RWPE1 (cell line): ENCODE measurements at places on chromosomes 11 and 22.

DNA sequence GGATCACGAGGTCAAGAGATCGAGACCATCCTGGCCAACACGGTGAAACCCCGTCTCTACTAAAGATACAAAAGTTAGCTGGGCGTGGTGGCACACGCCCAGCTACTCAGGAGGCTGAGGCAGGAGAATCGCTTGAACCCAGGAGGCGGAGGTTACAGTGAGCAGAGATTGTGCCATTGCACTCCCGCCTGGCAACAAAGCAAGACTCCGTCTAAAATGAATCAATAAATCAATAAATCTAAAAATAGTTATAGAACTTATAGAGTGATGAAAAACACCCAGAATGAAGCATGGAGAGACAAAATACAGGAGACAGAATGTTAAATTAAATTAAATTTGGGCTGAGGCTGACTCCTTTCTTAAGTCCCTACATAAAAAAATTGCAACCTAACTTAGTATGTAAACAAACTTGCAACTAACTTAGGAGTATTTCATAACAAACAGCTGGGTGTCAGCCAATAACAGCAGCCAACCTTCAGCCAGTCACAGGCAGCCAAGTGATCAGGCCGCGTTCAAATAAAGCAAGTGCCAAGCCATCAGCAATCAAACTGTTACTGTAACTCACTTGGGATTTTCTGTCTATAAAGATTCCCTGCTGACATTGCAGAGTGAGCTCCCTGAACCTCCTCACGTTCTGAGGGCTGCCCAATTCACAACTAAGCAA is 7.3 kb upstream of the TP53AIP1 start:
- no peak for DNase-seq

- no peak for DNase-seq
Measured at GRCh38 chr11:122779047-122779629, 59.2 kb upstream of the CRTAM start.

- DNase-seq: no peak
Measured at GRCh38 chr22:44686873-44687600, 15.0 kb upstream of the PRR5 start.

- DNase-seq: no peak
Measured at GRCh38 chr11:1487091-1487850, 692 bp upstream of the MOB2 start.

- DNase-seq: no peak
Measured at GRCh38 chr11:118705791-118706545, 26.5 kb upstream of the TREH start.

DNA sequence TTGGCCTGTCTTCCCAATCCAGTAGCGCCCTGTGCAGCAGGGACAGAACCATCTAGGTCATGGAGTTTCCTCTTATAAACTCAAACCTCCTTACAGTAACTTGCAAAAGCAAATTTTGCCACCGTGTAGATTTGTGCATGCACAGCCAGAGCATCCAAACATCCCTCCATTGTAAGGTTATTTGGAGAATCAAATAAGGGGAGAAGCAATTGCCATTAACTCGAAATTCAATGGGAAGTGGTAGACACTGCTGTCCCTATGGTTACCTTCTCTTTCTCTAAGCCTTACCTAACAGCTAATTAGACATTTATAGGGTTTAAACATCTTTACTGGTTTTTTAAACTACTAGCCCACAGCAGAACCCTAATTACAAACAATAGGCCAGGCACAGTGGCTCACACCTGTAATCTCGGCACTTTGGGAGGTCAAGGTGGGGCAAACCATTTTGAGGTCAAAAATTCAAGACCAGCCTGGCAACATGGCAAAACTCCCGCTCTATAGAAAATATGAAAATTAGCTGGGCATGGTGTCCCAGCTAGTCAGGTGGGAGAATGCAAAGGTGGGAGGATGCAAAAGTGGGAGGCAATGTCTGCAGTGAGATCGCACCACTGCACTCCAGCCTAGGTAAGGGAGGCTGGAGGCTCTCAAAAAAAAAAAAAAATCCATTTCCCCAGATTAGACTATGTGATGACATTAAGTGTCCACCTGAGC is 6.6 kb downstream of the HSPA8 start:
- no peak for DNase-seq

- no peak for DNase-seq
Measured at GRCh38 chr11:128604723-128605122, 17.4 kb upstream of the ETS1 start.

- no peak for DNase-seq
Measured at GRCh38 chr11:74102321-74102720, 68.5 kb downstream of the C2CD3 start.

DNA sequence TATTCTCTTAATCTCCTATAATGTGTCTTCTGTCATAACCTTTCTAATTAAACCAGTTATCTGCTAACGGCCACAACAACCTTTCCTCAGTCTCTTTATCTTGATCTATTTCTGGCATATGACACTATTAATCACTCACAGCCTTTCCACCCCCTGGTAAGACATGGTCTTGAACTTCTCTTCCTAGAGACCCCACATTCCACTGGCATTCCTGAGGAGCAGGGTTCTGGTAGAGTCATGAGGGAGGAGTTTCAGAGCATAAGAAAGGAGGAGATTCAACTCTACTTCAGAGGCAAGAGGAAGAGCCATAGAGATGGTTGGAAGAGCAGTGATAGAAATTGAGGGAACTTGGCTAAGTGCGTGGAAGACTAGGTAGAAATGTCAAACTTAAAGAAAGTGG is 325.6 kb downstream of the BLID start:
- no peak for DNase-seq

GRCh38 chr11:1221848-1222311 is 986 bp upstream of the MUC5B start:
- DNase-seq: no peak

DNA sequence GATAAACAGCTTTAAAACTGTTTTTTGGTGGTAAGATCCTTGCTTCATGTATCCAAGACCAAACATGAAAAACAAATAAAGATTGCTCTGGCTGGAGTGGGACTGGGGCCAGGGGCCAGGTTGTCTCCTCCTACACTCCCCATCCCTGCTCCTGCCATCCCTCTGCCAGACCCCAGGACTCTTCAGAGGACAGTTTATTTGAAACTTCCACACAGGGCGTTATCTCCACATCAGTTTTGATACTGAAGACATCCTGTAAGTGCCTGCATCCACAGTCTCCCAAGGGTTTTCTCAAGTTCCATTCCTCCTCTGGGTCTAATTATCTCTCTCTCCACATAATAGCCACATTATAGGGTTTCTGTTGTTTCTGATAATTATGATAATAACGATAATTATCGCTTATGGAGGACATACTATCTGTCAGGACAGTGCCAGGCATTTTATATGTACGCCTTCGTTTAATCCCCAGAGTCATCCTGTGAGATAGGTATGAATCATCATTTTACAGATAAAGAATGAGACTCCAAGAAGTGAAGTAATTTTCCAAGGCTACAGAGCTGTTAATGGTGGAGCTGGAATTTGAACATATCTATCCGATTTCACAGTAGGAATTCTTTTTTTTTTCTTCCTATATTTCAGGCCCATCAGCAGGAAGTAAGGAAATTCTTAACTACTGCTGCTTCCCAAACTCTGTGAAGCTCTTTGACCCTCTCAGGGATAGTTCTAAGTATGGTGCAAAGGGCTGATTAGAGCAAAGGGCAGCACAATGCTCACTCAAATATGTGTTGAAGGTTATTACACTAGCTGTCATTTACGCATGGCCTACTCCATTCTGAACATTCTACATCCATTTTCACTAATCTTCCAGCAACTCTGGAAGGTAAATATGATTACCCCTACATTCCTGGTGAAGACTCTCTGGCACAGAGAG is 488.0 kb upstream of the CCDC90B start:
- peak; percentile 28 for DNase-seq

- DNase-seq: no peak
Measured at GRCh38 chr11:10937385-10937771, 79.5 kb upstream of the ZBED5 start.

DNA sequence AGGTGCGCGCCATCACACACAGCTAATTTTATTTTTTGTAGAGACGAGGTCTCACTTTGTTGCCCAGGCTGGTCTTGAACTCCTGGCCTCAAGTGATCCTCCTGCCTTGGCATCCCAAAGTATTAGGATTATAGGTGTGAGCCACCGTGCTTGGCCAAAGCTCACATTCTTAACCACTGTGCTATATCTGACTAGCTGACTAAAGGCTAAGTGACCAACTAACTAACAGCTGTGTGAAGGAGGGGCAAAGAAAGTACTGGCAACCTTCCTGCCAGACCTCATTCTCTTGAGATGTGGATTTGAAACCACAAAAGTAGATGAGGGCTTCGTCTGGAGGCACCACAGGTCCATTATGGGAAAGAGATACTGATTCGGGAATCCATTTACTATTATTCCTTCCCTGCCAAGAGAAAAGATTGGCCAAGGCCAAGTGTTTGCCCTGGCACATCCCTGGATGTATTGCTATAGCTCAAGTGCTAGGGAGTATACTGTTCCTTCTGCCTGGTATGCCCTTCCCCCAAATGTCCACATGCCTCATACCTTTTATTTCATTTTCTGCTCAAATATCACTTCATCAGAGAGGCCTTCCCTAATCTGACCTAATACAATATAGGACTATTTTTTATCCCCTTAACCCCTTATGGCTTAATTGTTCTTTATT is 52.7 kb upstream of the RRM1 start:
- no peak for DNase-seq

GRCh38 chr11:87976009-87976408 is 199.2 kb downstream of the RAB38 start:
- no peak for DNase-seq

DNA sequence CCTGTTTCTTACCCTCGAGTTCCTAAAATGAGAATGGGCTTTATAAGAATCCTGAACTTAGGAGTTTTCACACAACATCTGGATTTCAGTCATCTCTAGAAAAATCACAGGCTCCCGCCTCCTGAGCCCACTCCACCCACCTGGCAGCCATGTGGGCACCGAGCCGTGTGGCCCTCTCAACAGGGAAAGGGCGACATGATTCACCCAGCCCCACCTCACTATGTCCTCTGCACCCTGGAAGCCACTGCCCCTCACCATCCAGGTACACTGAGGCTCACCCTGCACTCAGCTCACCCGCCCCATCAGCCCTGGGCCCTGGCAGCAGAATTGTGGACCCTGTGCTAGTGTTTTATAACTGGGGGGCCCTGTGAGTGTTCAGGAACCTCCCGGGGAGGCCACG is 101.5 kb downstream of the SHANK2 start:
- DNase-seq: no peak

- no peak for DNase-seq
Measured at GRCh38 chr11:63337070-63337469, 32.5 kb upstream of the SLC22A9 start.

DNA sequence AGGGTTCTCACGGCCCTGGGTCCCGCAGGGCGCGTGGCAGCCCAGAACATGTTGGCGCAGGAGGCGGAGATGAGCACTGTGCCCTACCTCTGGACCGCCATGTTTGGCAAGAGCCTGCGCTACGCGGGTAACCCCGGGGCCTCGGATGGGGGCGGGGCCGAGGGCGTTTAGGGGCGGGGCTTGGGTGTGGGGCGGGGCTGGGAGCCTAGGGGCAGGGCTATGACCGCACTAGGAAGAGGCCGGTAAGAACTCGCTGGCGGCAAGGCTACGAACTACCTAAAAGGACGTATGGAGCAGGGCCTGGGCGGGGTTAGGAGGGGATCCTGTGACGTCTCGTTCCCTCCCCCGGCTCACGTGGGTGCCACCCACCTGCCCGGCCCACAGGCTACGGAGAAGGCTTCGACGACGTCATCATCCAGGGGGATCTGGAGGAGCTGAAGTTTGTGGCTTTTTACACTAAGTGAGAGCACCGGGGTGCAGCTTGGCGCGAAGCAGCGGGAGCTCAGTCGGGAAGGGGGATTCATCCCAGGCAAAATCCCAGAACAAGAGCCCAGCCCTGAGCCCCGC is 2.8 kb upstream of the LZTR1 start:
- no peak for DNase-seq

DNA sequence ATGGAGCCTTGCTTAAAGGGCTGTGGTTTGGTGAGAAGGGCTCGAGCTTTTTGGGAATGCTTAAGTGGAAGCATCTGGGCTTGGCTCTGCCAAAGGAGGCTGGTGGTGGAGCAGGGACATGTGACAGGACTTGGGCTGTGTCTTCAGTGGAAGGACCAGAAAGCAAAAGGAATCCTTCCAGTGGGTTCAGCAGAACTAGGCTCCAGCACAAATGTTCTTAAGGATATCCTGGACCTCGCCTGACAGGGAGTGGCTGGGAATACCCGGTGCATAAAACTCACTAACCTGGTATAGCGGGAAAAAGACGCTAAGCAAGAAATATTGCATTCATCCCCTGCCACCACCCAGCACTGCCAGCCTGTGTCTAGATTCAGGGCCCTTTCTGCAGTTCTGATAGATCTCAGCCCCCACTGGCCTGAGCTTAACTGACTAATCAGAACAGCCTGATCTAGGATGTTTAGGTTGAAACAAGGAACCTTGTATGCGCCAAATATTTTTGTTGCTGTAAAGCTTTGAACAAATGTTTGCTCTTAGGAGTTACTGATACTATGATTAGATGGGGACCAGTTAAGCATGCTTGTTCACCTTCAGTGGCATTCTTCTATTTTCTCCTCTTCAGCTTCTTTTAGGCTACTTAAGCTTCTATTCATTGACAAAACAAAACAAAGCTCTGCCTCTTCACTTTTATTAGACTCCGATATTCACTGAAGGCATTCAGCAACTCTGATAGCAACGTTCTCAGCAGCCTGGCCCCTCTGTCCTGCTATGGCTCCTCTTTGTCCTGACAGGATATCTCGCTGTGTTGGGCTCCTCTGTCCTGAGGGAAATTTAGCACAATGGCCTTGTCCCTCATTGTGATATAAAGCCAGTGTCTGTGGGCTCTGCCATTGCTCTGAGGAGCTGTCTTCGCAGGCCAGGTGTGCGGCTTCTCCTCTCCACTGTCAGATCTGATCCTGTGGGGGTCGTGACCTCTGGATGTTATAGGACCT is 25.0 kb downstream of the PPFIBP2 start:
- no peak for DNase-seq

- DNase-seq: no peak
Measured at GRCh38 chr22:46946383-46946962, 184.0 kb downstream of the TBC1D22A start.
